Vagina (tissue), 2 donors: ENCODE measurements at places on chromosomes 4 and X. TPM values are rescaled to one million over a fixed set of nuclear protein-coding genes. Genes with fewer than 3 reads are reported as not detected.

- no peak for DNase-seq
Measured at GRCh38 chr4:164856396-164856795, 20.6 kb upstream of the APELA start.

DNA sequence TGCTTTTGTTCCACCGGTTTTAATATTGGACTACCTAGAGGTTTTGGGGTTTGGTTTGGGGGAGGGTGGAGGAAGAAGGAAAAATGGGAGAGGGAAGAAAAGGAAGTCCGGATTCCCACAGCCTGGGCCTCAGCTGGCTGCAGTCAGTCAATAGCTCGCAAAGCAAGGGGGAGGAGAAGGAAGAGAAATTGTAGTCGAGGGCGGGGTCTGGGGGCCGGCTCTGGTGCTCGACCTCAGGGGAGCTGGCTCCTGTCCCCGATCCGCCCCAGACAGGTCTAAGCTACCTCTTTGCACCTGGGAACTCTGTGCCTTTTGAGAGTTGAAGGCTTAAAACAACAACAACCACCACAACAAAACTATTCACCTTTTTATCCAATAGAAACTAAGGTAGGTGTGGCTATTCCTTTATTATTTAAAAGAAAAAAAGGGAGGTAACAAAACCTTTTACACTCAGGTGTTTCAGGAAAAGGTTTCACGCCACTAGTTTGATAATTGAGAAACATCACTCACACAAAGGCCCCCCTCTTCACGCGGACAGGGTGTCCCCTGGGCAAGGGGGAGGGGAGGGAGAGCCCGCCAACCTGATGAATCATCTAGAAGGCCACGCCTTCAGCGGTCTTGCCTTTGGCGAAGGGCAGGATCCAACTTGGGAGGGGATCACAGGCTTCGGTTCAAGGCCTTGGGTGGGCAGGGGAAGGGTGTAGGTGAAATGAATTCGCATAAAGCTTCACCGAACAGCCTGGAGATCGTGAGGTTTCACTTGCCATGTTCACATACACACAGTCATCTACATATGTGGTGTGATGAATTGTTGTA is 1.6 kb upstream of the LNX1 start:
- no peak for DNase-seq

DNA sequence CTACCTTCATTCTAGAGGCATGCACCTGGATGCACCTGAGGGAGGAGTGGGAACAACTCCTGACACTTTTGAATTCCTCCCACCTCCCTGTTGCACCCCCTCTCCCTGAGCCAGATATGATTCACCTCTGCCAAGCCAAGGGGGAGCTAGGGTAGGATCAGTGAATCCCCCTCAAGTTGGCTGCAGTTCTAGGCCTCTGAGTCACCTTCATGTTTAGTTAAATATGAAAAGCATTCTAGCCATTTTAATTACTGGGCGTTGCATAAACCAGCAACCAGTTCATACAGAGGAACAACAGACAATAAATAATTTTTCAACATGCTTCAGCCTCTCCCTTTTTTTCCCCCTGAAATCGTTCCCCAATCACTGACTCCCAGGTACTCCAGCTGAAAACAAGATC is 1440.2 kb downstream of the ADGRL3 start:
- no peak for DNase-seq

DNA sequence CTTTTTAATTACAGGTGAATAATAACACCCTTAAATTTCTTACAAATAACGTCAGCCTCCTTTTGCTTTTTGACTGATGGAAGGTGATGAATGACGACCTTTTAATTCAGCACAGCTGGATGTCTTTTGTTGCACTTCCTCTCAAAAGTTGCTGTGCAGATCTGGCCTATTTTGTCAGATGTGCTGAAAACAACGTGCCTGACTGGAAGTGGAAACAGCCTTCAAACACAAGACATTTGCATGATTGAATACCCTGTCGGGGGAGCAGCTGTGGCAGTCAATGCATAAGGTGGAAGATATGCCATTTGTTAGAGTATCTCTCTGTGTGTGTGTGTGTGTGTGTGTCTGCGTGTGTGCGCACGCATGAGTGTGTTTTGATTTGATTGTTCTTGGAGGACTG is 579.7 kb downstream of the SPRY1 start:
- no peak for DNase-seq

DNA sequence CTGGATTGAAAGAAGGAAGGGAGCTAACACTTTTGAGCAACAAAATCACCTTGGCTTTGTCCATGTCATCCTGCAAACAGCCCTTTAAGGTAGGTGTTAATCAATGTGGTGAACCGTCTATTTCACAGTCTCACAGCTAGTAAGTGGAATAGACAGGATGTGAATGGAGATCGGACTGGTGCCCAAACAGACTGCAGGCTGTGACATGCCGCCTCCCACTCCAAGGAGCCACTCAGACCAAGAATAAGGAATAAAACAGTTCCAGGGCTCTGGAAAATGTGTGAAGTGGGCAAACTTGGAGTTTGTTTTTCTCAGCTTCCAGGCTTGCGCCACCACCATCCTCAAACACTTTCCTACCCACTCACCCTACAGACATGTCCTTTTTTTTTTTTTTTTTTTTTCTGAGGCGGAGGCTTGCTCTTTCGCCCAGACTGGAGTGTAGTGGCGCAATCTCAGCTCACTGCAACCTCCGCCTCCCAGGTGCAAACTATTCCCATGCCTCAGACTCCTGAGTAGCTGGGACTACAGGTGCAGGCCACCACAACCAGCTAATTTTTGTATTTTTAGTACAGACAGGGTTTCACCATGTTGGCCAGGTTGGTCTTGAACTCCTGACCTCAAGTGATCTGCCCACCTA is 57.7 kb upstream of the SEC24B start:
- DNase-seq: no peak

DNA sequence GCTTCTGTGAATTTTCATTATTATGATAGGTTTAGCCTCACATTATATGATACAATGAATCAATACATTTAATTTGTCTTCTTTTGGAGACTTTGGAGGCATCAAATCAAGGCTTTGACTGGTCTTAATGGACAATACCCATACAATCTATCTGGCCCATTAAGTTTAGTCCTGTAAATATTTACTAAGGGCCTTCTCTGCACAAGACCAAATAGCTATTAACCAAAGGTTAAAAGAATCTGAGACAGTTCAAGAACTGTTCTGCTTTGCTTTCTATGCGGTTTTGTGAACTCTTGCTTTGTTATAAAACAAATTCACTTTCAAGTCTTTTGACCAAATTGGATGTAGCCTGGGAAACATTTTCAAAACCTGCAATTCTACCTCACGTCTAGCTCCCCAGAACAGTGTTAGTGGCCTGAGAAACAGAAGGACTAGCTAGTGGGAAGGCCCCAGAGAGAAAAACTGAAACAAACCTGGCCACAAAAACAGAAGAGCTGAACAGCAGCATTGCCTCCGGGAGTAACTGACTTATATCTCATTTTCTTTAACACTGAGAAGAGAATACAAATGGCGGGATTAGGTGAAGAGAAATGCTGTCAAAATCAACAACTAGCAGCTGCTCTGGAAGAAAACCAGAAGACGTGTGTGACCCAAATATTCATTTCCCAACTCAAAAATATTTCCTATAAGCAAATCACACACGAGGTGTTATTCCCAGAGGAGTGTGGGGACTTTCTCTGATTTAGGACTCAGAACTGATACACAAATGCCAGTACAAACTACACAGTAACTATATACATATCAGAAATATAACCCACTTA is 548 bp downstream of the TLR1 start:
- DNase-seq: no peak

GRCh38 chrX:151488677-151489076 is 74.8 kb upstream of the PASD1 start:
- DNase-seq: no peak

DNA sequence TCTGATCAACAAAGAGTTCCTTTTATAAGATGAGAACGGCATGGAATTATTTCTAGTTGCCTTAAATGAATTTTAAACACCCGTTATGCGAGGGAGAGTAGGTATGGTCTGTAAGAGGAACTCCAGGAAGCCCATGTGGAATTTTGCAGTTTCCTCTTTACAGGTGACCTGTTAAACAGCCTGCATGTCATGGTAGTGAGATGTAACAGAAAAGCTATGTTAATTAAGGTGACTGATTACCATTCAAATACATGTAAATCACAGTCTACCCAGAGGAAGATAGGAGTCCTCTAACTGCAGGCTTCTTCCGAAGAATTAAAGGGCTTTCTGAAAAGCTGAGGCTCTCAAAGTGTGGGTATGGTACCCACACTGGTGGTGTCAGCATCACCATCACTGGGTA is 163.6 kb downstream of the CBR4 start:
- no peak for DNase-seq

DNA sequence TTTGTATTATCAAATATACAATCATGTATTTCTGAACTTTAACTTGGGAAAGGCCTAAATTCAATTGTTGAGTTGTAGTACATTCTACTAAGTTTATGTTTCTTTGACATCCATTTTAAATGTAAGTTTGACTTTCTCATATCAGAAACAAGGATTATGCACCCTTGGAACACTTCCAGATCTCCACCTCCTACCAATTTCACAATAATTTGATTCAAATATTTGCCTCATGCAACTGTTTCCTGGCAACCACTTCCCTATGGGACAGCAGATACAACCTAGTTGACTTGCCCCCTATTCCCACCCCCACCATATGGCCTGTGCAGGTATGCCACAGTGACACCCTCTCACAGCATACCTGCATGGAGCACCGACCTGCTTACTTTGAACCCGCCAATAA is 506.4 kb upstream of the PABPC4L start:
- DNase-seq: no peak

DNA sequence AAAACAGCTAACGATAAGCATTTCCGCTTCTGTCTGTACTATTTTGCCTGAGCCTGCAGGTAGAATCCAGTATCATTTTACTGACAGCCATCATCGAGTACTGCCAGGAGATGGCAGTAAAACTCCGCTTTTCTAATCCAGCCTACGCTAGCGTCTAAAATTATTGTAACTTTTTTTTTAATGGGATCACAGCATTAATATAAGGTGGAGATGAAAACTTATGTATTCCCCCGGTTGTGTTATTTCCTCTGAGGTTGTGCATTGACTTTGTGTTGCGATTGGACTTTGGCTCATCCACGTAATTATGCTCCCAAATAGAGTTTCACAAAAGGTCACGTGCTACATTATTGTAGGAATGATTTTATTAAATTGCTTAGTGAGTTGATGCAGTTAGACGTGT is 248.1 kb downstream of the C4orf33 start:
- no peak for DNase-seq

- no peak for DNase-seq
Measured at GRCh38 chr4:53914313-53915016, 149.9 kb downstream of the CHIC2 start.

DNA sequence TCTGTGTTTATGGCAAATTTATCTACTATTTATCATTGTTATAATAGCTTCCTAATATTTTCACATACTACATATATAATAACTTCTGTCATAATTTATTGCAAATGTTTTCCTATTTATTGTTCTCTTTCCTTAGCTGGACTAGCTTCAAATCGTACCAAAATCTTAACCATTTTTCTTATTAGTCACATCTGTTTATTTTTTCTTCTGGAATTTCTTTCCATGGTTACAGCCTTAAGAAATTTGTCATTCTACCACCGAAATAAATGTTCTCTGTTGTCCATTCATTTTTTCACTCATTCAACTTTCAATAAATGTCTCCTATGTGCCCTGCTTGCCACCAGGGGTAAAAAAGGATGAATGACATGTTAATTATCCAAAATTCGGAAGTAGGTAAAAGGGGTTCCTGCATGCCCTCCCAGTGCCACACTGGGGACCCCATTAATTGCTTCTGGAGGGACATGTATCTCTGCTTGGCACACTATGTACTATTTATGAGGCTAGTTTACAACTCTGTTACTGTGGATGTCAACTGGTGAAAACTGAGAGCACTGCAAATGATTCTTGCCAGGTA is 182.1 kb downstream of the SH3KBP1 start:
- DNase-seq: no peak

GRCh38 chrX:11445540-11445939 is 152.3 kb downstream of the AMELX start:
- DNase-seq: no peak

- no peak for DNase-seq
Measured at GRCh38 chrX:112664924-112665323, 14.8 kb downstream of the LHFPL1 start.

GRCh38 chr4:183499801-183500200 is 5.1 kb upstream of the ING2 start:
- DNase-seq: no peak

DNA sequence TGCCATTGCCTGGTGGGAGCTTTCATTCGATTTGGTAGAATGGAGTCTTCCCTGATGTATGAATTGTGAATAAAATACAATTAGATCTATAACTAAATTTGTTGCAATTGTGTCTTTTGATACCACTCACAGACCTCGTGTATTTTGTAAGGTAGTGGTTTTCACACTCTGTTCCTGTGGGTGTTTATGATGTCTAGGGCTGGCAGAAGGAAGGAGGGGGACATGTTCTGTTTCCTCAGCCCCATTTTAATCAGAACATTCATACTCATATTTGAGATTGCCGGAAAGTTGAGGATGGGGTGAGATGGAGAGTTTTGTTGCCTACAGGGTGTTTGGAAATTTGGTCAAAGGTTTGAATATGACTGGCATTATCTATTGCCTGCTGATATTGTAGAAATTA is 42.9 kb downstream of the PTTG2 start:
- DNase-seq: no peak

- DNase-seq: no peak
Measured at GRCh38 chrX:118698516-118699170, 28.8 kb upstream of the IL13RA1 start.

GRCh38 chr4:86011117-86011516 is 348.7 kb downstream of the MAPK10 start:
- no peak for DNase-seq

- no peak for DNase-seq
Measured at GRCh38 chrX:21996872-21997455, 35.2 kb upstream of the PHEX start.

Gene PNMA3
- 0.49 TPM for total RNA-seq

Gene MAGEA10
- not detected for total RNA-seq

DNA sequence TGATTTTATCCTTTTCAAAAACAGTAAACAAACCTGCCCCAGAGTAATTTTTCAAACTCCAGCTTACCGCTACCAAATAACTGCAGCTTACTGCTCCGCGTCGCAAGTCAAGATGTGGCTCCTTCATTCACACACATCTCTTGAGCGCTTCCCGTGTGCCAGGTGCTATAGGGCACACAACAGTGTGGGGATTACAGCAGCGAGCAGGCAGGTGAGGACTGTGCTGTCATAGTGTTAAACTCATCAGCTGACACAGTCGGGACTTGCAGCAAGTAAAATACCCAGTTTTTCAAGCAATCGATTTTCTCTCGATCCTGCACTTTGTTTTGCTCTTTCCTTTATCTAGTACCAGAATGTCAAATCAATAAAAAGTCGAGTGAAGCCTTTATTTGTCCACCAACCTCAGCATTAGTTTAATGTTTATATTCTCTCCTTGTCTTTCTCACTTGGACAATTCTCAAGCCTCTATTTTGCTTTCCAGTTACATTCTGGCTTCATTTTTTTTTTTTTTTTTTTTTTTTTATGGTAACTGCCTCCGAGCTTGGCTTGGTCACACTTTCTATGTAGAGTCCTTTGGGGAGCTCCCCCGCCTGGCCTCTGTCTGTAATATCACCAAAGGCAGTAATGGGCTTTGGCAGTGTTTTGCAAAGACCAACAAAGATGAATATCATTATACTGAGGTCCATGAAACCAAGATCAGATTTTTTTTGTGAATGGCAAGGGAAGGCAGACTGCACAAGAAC is 8.3 kb upstream of the ASB5 start:
- DNase-seq: no peak
